ENCODE measurements at places on chromosomes 5 and 9.
A peak's percentile ranks its signal among the peaks of the same experiment; 100 is the strongest.

GRCh38 chr9:69176471-69177171 is 2.5 kb downstream of the TJP2 start:
- DNase-seq, result no peak

DNA sequence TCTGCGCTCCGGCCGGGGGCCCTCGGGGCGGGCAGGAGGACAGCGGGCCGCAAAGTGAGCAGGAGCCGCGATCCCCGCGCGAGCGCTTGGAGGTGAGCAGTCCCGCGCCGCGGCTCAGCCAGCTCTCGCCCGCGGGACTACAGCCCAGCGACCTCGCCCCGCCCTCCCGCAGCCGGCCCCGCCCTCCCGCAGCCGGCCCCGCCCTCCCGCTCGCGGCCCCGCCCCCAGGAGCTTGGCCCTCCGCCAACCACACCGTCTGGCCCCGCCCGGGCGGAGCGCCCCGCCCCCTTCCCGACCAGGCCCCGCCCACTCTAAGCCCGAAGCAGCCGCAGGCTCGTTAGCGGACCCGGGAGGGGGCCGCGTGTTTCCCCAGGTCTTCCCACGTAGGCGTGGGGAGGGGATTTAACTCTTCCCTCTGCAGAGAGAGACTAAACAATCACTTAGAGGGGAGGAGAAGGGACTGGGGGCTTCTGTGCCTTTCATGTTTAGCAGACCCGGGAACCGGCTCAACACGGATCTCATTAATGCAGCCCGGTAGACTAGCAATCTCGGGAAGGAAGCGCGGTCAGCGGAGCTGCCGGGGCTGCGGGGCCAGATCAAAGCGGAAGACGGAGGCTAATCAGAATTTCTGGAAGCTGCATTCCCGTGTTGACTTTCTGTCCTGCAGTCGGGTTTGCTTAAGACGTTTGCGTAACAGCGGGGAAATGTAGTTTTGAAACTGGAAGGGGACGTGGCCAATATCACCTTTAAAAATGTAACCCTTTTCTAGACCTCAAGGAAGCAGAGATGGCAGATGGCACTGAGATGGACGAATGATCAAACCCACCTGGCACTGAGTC is at the start of gene MYO10:
Gene MYO10 (minus strand): TSS at position 139 of the 839 bp plus-strand sequence. CDS start 480 bp downstream, outside the sequence.
- peak; percentile 50 for DNase-seq

DNA sequence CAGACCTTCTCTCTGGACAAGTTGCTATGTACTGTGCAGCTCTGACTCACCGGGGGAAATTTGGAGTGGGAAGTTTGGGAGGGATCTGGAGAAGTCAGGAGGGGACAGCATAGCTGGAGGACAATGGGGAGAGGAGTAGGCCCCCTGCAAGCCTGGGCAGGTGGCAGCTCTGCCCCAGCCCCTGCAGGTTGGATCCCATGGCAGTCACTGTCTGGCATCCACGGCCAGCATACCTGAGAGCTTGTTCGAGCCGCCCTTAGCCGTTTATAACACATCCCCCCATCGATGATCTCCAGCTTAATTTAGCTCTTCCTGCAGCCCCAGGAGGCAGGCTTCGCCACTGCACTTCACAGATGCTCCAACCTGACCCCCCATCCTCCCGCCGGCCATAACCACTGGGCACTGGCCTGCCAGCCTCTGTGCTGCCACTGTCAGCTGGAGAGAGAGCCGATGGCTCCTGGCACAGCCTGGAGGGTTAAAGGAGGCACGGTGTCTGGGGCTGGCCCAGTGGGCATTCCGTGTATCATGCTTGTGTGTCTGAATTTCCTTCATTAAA is 57.7 kb upstream of the RNU6ATAC start:
- no peak for DNase-seq

- DNase-seq, result no peak
Observed at GRCh38 chr5:156595132-156595787, 254.8 kb upstream of the PPP1R2B start.

DNA sequence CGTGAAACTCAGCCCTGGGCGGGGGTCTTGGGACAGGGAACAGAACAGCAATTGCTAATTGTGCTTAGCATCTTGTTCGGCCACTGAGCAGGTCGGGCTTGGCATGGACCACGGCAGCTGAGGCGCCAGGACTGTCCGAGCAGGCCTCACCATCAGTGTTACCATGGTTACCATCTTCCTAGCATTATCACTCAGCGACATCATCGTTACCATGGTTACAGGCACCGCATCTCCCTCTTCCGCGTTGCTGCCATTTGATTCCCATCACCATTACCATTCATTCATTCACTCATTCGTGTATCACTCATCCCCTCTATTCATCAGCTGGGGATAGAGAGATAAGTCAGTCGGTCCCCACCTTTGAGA is 81.0 kb upstream of the ZBTB43 start:
- DNase-seq, result no peak

DNA sequence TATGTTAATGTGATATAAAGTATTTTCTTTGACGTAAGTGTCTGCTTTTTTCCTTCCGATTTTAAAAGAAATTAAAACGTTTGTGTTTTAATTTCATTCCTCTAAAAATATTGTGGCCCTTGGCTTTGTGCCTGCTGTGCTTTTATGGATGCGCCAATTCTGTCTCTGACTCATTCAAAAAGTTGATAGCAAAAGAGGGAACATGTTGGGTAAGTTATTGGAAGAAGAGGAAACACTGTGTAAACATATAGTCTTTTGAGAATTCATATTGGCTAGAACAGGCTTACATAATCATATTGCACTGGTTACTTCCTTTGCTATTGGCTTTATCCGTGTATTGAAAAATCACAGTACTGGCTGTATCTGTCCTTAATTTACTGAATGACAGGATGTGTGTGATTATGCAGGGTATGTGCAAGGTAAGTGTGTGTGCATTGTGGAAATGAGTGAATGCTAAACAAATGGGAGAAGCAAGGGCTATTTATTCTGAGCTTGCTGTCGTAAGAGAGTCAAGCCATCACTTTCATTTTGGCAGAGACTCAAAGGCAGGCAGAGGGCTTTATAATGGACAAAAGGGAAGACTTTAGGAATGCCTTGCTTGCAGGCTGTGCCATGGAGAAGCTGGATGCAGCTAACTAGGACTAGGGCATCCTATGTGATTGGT is 67.8 kb downstream of the SGCD start:
- no peak for DNase-seq

GRCh38 chr5:2666081-2666480 is 85.4 kb downstream of the IRX2 start:
- no peak for DNase-seq

DNA sequence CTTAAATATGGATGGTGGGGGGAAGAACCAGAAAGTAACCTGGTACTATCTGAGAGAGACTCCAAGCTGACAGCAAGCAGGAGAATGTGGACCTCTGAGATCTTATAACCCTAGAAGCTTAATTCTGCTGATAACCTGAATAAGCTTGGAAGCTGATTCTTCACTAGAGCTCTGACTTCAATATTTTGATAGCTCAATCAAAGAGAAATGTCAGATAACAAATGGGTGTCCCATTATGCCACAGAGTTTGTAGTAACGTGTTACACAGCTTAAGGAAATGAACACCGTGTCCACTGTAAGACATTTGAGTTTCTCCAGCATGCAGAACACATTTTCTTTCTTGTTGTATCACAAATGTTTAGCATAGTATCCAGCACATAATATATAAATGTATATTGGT is 626.7 kb downstream of the CDH12 start:
- no peak for DNase-seq

DNA sequence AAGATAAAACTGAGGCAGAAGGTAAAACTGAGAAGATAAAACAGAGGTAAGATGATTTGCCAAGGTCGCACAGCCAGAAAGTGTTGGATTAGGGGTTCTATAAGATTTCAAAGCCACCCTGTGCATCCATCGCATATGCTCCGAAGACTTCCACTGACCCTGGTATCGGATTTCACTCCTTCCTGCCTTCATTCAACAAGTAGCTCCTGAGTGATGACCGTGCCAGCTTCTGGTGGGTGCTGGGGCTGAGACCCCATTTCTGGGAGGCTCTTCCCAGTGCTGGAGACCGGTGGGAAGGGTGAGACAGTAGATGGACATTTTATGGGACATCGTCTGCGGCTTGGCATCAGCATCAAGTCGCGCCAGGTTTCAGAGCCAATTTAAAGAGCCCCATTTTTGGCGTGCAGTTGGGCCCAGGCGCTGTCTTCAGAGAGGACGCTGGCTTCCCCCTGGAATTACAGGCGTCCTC is 53.7 kb upstream of the DAB2IP start:
- no peak for DNase-seq

DNA sequence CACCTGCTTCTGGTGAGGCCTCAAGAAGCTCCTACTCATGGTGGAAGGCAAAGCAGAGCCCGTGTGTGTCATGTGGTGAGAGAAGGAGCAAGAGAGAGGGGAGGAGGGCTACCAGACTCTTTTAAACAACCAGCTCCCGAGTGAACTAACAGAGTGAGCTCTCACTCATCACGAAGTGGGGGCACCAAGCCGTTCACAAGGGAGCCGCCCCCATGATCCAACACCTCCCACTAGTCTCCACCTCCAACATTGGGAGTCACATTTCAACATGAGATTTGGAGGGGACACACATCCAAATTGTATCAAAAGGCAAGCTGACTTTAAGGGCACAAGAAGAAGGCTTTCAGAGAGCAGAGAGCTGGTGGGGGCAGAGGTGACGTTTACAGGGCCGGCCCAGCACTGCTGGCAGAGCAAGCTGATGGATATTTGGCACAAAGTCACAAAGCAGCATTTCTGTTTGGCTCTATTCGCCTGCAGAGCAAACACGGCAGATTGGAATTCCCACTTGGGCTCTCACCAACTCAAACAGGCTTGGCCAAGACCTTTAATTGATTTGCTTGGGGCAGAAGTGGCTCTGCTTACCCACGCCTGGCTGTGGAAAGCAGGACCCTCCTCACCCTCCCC is 20.0 kb downstream of the PITX1 start:
- no peak for DNase-seq

DNA sequence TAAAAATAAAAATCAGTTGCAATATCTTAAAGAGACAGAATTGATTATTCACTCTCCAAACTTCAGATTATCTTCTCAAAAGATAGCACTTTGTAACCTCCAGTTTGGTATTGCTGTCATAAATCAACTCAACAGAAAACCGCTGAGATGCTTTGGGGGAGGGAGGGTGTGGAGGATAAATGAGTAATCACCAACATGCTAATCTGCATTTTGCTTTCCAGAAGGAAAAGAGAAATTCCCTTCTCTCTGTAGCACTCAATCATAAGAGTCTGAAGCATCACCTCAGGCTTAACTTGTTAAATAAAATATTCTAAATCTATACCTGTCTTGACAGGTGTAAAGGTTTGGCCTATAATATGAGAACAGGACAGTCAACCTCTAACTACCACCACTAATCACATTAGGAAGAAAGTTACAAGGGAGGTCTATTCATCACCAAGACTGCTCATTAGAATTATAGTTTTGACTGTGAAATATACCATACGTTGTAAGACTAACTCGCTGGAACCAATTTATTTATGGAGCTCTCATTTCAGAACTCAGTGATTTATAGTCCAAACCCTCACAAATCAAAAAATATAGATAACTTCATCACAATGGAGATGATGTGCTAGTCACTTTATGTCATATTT is 89.0 kb downstream of the PIK3R1 start:
- DNase-seq, result no peak

- DNase-seq, result no peak
Observed at GRCh38 chr5:9231842-9232241, 314.0 kb downstream of the SEMA5A start.

DNA sequence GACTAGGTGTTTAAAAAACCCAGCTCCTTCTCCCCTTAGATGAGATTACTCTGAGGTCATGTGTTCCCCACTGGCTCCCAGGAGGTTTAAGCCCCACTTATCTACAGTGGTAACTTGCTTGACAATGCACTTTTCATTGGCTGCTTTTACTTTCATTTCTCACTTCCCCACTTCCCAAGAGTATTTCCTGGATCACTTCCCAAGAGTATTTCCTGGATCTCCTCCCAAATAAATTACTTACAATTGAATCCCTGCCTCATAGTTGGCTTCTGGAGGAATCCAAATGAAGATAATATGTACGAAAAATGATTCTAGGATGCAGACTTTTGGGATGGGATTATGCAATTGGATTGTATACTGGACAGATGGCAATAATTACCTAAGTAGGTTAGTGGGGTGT is 47.1 kb upstream of the CHSY3 start:
- DNase-seq, result no peak

GRCh38 chr5:10563110-10563944 is 543 bp upstream of the ANKRD33B start:
- DNase-seq, result peak; percentile 32

GRCh38 chr9:108184009-108184408 is 671.8 kb downstream of the ACTL7B start:
- no peak for DNase-seq

DNA sequence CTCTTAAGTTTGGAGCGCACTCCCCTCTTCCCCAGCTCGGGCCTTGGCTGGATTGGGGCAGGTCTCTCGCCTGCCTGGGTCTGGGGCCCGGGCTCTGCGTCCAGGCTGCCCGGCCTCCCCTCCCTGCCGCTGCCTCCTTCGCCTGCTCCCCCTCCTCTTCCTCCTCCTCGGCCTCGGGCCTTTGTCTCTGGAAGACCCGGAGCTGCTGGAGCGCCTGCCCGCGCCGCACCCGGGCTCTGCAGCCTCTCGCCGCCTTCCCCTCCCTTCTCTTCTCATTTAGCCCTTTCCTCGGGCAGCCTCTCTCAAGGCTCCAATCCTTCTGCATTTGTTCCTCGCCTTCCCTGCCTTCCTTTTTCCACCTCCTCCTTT is 218.5 kb downstream of the C9orf50 start:
- DNase-seq, result no peak

DNA sequence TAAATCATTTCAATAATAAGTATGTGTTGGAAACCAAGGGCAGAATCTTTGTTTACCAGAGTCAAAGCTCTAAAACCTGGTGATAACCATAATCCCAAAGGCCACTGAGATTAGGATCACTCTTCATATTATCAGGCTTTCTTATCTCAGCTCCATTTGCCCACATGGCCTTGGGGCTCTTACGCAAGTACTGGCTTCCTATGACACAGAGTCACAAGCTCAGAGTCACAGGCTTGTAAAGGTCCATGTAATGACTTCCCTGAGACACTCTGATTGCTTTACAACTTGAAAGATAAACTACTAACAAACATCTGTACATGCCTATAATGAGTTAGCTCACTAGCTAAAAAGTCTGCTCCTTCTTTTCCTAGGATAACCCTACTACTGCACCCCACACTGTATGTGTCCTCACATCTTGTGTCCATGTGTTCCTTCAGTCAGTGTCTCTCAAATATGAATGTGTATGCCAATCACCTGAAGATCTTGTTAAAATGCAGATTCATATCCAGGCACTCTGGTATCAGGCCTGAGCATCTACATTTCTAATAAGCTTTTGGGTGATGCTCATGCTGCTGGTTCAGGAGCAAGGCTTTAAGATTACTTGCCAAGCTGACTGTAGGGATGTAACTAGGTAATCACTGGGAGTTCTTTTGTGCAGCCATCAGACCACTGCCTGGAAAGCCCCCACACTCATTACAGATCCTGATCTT is 28.4 kb downstream of the SEMA6A start:
- DNase-seq, result no peak

Measured in activated T-cell treated with anti-CD3 and anti-CD28 coated beads for 24 hours (primary cell).